ENCODE measurements at places on chromosomes 4 and X.

- DNase-seq = no peak
Observed at GRCh38 chr4:94302191-94302590, 40.4 kb downstream of the HPGDS start.

DNA sequence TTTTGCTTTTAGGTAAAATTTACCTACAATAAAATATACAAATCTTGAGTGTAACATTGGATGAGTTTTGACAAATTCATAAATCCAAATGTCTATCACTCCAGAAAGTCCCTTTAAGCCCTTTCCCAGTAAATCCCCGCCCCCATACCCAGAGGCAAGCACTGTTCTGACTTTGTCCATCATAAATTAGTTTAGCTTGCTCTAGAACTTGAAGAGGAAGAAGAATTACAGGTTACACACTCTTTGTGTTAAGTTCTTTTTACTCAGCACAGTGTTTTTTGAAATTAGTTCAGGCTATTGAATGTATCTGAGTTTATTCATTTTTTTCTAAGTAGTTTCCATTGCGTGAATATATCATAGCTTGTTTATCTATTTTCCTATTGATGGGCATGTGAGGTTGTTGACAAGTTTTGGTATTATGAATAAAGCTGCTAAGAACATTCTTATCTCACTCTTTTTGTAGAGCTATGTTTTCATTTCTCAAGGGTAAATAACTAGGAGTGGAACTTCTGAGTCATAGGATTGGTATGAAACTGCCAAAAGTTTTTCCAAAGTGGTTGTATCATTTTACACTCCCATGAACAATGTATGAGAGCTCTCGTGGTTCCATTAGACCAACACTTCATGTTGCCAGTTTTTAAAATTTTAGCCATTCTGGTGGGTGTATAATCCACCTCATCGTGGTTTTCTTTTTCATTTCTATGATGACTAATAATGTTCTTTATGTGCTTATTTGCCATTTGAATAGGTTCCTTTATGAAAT is 22.4 kb upstream of the HPSE start:
- no peak for DNase-seq

DNA sequence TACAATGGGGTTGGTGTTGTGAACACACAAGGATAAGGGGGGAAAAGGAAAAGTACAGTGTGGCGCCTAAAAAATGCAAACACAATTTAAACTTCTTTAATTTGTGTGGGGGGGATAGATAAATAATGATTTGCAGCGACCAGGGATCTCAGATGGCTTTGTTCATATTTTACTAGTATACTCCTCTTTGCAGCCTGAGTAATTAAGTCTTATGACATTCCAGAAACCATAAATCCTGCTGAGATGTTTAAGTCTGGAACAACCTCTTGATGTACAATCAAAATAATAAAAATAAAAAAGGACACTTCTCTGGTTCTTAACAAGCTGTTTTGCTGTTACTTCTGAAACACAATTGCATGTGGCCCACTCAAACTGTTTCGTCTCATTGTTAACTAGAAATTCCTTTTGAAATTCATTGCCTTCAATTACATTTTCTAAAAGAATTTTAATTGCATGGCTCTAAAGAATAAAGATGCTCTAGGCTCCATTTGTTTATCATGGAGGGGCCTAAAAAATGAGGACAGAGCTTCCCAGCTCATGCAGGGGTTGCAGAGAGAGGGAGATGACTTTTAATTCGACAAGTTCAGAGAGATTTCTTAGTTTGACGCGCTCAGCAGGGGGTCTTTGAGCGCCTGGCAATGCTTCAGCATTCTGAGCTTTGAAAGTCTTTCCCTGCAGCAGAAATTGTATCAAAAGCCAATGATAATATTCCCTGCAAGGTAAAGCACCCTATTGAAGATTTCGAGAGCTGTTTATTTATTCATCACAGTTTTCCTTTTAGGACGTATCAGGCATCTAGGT is 892.4 kb upstream of the TENM3 start:
- DNase-seq = no peak

DNA sequence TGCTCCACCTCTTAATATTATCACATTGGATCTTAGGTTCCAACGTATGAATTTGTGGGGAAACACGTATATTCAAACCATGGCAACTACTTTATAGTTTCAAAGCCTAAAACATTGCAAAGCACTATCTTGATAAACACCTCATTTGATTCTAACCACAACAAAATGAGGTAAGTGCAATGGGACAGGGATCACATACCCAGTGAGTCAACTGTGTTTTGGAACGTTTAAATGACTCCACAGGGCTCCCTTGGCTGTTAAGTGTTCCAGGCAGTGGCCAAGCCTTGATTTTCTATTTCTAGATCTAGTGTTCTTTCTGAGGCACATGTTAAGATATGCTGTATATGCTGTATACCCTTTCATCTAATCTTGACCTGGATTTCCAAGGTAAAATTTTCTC is 54.5 kb upstream of the C1QTNF7 start:
- no peak for DNase-seq

DNA sequence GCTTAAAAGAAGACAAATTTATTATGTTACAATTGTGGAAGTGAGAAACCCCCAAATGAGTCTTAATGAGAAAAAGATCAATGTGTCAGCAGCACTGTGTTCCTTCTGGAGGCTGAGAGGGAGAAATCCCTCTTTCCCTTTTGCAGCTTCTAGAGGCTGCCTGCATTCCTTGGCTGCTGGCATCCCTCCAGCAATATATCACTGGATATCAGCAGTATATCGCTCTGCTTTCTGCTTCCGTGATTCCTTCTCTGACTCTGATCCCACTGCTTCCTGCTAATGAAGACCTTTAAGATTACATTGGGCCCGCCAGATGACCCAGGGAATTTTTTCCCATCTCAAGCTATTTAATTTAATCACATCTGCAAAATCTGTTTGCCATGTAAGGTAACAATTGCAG is 1008.0 kb downstream of the RAPGEF2 start:
- no peak for DNase-seq

DNA sequence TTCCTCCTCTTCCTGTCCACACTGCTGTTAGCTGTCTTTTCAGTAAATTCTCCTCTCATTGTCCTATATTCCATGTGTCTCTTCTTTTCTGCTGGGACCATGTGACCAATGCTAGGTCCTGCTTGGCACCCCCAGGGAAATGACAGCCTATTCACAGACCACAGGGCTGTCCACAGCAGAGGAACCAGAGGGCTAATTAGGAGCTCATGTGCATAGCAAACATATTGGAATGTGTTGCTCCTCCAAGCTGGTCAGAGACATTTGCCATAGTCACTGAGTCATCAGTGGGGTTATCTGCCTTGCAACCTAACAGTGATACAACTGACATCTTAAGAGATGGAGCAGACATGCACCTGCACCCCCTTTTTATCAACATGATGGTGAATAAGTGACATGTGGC is 67.9 kb upstream of the PUDP start:
- no peak for DNase-seq

DNA sequence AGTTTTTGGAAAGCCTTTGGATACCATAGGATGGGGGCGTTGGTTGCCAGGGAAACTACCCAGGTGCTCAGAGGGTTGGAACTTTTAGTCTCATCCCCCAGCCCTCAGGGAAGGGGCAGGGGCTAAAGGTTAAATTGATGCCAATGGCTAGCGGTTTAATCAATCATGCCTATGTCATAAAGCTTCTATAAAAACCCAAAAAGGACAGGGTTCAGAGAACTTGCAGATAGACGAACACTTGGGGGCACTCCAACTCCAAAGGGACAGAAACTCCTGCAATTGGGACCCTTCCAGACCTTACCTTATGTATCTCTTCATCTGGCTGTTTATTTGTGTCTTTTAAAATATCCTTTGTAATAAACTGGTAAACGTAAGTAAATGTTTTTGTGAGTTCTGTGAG is 30.0 kb upstream of the GPR173 start:
- no peak for DNase-seq
